ENCODE measurements at places on chromosomes 1 and 21.

DNA sequence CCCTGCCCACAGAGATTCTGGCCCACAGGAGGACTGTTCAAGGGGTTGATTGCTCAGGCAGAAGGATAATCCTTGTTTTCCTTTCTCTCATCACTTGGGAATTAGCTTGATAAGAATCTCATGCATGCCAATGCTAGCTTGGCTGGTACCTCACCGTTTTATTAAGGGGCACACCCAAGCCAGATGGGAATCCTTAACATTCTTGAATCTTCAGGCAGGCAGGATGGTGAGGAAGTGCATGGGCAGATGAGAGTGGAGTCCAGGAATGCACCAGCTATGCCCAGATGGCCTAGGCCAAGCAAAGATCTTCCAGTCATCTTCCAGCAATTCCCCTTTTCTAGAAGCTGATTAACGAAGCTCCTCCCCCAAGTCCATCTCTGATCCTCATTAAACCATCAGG, 4.1 kb upstream of the LCE7A start:
- no peak for DNase-seq

DNA sequence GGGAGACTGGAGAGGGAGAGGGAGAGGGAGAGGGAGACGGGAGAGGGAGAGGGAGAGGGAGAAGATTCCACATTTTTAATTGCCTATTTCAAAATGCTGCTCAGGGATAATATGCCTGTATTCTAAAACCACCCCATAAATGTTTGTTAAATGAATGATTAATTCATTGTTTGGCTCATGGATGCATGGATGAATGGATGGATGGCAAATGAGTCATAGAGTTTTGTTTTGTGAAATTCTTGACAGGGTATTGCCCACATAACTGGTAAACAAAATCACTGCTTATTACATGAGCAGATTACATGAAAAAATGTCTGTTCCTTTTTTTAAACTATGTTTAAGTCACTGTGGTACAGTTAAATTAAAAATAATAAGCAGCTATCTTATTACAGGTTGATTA, 220.4 kb downstream of the ZP4 start:
- no peak for DNase-seq

DNA sequence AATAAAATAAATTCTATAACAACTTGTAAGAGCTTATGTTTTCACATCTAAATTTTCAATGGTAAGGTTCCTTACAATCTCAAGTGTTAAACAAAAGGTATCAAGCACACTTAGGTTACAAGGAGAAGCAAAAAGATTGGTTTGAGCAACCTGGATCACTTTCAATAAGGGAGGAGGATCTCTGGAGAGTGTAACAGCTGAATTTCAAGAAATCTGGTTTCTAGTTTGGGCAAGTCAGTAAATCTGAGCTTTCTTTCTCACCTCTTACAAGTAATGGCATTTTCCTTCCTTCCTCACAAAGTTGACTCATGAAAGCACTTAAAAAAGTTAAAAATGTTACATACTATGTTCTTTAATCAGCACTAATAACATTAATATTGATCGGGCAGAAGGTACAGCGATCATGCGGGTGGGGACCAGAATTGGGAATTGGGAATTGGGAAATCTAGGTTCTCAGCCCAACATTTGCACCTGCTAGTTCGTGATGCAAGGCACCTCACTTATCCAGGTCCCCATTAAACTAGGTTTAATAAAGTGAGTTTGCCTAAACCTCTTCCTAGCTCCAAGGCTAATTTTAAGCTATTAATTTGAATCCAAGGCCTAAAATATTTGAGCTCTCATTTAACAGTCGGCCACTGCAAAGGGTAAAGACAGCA, 3.1 kb downstream of the NUCKS1 start:
- no peak for DNase-seq

- no peak for DNase-seq
These were observed 20.6 kb downstream of the NPR1 start for GRCh38 chr1:153698923-153699714.

- no peak for DNase-seq
These were observed 91.6 kb upstream of the TTC39A start for GRCh38 chr1:51421964-51422363.

DNA sequence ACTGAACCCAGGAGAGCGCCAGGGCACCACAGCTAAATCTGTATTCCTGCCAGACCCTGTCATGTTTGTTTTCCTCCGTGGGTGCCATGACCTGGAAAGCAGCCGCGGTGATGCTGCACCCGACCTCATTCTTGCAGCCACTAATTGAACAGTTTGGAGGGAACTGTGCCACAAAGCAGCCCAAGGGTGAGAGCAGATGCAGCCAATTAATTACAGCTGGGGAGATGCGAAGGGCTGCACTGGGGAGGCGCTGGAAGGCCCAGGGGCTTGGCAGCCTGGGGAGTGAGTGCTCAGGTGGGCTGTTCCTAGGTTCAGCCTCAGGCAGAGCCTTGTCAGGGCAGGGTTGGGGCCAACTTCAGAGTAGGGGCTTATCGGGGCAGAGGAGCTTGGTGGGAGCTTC, 158.4 kb upstream of the CD34 start:
- no peak for DNase-seq

DNA sequence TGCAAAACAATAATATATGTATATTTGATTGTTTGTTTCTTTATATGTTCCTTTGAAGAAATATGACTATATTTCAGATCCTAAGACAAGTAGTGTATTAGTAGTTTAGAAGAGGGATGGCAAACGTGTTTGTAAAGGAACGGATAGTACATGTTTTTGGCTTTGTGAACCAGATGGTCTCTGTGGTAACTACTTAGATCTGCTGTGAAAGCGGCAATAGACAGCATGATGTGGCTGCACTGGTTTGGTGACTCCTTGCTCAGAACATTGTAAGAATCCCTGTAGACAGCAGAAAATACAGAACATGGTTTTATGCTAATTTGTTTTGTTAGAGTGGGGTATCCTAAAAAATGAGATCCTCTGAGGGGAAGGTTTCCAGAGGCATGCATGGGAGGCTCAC, 3.1 kb downstream of the ACADM start:
- DNase-seq: no peak

- no peak for DNase-seq
These were observed 21.3 kb upstream of the EFHD2 start for GRCh38 chr1:15388201-15388880.

DNA sequence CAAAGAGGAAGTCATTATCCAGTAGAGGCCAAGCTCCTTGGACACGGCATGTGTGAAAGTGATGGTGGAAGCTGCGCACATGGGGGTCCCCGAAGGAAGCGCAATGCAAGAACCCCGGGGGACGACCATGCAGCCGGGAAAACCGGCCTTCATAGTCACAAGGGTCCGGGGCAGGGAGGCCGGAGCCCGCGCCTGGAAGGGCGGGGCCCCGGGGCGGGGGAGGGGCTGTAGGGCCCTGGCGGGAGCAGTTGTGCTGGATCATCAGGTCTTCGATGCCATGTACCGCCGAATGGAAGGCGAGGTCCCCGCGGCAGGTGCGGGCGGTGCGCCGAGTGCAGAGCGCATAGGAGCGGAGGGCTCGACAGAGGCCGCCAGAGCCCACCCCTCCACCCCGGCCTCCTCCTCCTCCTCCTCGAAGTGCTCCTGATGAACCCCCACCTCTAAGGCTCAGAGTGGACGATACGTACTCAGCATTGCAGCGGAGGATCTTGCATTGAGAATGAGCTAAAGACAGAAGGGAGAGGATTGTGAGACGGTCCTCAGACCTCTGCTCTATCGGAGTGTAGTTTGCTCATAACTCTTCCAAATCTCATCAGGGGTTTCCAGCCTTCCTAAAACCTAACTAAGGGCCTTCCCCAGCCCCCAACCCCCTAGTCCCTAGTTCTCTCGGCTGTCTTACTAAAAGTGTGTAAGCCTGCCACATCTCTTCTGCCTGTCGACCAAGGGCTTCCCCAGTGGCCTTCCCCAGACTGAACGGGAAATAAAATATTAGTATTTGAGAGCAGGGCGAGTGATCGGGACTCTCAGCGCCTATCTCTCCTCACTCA, 2.1 kb downstream of the HJV start:
- no peak for DNase-seq

Data from HL-60 (cell line).